ENCODE measurements at places on chromosomes 1 and 21.
A peak's percentile ranks its signal among the peaks of the same experiment; 100 is the strongest.

DNA sequence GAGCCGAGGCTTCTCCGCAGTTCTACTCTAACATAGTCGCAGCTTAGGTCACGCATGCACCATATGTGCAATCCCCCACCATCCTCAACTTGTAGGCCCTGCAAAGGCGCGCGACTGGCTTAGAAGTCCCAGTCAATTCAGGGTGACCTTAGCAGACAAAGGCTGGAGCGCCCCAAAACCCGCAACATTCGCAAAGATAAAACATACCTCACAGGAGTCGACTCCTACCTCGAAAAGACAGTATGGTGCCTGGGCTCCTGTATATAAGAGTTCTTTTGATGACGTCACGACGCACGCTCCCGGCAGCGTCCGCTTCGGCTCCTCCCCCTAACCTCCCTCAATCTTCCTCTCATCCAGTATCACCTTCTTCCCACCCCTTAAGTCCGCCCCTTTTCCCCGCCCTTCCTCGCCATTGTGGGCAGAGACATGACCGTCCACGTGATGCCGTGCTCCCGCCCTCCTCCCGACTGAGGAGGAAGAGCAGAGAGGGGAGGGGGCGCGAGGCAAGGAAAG, at the start of gene GAS5:
Gene GAS5 (minus strand): TSS at position 237 of the 513 bp plus-strand sequence.
- DNase-seq, result peak; percentile 100

DNA sequence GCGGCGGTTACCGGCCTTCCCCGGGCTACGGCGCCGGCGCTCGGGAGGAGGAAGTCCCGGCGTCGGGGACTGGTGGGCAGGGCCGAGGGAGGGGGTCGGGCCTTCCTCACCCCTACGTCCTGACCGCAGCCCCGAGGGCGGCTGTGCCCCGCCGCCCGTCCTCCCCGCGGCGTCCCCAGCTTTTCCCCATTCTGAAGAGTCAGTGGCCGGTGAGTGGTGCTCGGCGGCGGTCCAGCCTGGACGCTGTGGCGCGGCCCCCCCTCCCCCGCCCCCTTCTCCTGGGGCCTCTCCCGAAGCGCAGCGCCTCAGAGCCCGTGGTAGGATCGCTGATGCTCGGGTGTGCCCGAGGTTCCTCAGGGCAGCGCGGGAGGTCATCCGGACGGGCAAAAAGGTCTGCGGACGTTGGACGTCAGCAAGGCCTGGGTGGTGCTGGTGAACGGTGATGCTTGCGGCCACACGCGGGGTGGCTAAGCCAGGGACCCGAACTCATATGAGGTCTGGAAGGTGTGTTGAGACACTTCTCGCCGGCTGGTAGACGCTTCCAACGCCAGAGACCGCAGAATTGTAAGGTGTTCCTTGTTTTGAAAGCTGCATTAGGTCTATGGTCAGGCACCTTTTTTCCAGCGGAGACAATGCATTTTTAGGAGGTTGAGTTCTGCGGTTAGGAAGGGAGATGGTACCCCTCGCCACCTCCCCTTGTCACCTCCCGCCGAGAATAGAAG, 725 bp downstream of the SLC25A33 start:
- peak; percentile 74 for DNase-seq

DNA sequence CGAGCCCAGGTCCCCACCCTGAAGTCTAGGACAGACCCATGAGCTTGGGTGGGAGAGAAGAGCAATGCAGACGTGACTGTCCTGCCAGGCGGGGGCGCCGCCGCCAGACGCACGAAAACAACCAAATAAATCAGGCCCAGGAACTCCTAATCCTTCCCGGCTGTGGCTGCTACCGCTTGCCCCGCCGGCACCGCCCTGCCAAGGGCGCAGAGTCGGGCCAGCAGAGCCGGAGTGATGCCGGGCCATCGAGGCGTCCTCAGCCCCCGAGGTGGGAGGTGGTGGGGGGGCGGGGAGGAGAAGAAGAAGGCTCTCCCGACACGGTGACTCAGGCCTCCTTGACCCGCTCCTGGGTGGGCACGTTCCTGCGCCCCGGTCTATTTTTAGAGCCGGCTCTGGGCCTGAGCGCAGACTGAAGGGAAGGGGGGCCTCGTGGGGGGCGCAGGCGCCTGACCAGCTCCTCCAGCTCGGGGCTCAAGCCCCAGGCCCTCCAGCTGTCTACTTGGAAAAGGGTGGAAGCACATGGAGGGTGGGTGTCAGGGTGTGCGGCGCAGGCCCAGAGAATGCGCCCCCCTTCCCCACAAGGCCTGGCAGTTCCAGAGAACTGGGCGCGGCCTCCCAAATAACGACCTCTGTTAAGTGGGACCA, 10.7 kb upstream of the COL16A1 start:
- peak; percentile 77 for DNase-seq

DNA sequence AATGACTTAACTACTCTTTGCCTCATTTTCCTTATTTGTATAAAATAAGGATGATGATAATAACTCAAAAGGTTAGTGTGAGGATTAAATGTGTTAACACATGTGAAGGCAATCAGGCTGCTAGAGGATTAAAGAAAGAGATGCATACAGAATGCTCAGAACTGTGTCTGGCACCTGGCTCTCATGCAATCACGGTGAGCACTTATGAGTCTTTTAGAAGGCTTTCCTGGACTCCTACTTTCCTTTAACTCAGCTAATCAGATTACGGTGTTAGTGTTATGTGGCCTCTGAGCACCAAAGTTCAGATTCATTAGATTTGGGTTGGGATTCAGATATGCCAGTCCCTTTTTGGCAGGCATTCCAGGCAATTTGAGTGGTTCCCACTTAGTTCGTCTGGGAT, 311.6 kb upstream of the USP24 start:
- DNase-seq, result no peak

GRCh38 chr1:243733670-243734307, 116.3 kb downstream of the AKT3 start:
- no peak for DNase-seq

- no peak for DNase-seq
These were observed 255.8 kb downstream of the RHOU start for GRCh38 chr1:228990906-228991569.

DNA sequence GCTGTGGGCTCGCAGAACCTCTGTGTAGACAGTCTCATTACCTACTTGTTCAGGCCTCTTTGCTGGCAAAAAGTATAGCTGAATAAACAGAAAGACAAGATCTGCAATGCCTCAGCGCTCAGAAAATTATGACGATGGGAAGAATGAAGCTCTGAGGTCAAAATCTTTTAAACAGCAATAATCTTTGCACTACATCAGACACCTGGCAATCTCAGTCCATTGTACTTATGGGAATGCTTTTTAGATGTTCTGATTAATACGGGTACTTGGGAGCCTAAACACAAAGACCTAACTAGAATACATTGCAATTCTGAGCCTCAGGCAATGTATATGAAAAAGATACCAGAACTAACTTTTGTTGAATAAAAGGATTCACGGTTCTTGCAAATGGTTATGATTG, 410.7 kb downstream of the SMYD3 start:
- no peak for DNase-seq

- peak; percentile 62 for DNase-seq
These were observed 22.0 kb downstream of the THAP3 start for GRCh38 chr1:6646499-6647148.

DNA sequence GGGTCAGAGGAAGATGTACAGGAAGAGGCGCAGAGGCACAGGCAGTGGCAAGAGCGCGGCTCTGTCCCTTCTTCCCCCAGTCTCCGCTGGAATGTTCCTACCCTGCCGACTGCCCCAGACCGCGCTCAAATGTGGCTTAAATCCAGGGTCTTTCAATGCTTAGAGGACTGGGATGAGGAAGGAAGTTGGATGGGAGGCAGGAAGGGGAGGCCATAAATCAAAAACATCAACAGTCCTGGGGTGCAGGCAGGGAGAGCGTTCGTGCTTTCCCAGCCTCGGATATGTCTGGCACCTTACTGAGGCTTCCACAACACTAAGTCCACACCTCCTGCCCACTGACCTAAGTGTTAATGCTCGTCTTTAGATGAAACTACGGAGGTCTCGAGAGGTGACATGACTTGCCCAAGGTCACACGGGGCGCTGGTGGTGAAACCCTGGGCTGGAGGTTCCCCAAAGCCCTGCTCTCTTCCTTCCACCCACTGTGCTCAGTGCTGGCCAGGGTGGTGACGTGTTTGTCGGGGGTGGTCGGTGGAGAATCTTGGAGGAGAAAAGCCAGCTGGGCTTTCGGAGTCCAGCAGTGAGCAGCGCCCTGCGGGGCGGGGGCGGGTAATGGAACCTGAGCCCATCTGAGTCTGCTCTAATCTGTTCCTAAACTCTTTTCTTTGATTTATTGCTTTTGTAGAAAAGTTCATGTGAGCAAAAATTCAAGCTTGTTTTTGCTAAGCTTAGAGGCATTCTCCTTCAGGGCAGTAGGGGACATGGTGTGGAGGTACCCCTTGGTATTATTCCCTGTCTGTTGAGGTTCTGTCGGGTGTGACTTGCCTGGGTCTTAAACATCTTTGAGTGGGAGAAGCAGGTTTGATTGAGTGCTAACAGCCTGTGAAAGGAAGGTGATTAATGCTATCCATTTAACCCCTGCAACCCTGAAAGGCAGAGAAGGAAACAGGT, 708 bp downstream of the CDA start:
- no peak for DNase-seq

DNA sequence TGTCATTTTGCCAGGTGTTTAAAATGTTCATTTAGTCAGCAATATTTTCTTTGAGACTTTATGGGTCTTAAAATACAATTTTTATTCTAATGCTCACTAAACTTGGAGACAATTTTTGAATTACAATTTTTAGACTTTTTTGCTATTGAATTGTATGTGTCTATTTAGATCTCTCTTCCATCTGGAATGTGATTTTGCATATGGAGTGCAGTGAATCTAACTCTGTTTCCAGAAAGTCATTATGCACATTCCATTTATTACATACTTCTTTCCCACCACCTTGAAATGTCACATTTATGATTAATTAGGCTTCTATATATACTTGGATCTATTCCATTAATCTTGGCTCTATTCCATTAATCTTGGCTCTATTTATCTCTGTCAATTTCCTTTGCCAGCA, 5.6 kb upstream of the TSPEAR start:
- no peak for DNase-seq

DNA sequence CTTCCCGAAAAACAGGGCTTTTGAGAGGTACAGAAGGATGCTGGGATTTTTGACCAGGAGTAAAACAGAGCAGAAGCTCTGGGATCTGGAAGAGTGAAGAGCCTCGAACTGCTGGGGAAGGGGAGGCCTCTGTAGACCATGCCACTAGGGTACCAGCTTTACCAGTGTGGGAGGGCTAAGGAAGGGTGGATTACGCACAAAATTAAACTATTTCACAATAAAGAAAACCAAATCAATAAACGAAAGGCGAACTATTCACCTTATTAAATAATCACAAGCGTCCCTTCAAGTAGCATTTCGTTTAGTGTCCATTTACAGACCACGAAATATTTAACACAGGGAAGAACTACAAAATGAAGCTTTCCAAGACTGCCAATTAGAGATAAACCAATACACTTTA, 723 bp downstream of the CZIB start:
- no peak for DNase-seq

DNA sequence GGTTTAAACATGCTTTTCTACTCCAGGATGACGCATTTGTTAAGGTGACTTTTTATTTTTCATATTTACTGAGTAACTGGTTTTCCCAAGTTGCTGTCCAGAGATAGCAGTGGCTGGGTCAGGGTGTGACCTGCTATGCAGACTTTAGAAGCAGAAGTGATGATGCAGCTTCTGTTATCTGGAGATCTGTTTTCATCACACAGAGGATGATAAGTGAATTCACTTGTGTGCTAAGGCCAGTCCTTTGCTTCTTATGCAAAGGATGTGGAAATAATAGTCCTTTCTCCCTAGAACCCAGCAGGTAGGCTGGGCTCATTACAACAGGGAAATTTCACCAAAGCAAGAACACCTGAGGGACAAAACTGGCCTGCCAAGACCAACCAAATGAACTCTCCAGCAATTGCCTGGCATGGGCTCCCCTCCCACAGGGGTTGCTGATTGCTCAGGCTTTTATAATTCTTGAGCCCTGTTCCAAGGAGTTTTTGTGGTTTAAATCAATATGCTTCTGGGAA, 97.8 kb upstream of the LPGAT1 start:
- no peak for DNase-seq

GRCh38 chr1:15027515-15027986, 126.0 kb upstream of the TMEM51 start:
- peak; percentile 49 for DNase-seq

DNA sequence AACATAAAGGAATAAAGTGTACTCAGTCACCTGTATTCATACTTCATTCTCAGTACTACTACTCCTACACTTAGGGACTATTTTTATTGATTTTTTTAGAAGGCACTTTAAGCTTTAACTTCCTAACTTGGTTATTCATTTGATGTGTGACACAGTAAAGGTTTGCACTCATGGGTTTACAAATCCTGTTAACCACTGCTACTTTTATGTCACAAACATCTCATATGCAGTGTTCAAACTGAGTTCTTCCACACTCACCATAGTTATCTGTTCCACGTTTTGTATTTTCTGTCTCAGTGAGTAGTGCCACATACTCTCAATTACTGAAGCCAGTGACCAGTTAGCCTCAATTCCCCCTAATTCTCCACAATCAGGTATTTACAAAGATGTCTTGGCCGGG, 33.2 kb downstream of the RCOR3 start:
- no peak for DNase-seq

DNA sequence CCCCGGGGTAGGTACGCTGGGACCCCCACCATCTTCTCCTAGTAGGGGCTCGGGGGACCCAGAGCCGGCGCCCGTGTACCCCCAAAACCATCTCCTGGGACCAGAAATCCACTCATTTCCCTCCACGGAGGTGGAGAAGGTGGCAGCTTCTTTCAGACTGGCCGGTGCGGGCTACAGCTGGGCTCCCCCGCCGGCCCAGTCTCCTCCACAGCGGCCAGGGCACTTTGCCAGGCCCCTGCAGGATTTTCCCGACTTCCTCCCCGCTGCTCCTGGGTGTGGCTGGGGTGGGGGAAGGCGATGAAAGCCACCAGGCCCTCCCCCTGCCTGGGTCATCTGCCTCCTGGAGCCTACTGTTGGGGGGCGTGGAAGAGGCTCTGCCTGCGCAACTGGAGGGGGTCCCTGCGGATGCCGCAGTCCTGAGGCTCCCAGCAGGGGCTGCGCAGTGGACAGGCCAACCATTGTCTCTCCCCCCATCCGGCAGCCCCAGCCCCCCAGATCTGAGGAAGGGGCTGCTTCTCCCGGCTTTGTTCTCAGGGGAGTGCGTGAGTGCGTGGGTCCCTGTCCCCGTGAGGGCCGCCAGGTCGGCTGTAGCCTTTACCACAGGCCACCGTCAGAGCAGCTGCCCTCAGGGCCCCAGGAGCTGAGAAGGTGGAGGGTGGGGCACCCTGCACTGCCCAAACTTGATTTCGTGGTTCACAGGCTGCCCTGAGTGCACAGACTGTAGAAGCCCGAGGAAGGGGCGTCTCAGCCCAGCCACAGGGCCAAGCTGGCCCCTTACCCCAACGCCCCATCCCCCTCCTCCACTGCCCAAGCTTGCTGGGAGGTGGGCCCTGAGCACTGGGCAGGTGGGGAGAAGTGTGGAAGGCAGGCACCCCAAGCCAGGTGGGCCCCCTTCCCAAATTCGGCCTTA, 1.3 kb downstream of the AGRN start:
- peak; percentile 88 for DNase-seq

DNA sequence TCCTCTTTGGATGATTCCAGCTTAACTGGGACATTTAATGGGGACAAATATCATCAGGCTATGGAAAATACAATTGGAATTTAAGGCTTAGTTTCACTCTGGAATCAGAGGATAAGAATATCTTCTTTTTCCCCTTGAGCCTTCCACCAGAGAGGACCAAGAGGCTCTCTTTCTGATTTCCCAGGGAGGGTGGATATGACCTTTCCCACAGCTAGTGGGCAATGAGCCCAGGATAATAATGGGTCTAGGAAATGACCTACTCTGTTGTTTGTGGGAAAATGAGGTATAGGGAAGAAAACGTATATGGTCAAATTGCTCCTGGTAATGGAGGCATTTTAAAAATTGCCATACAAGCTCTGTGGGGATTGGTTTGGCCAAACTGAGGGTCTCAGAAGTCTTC, 1.9 kb downstream of the OR6Y1 start:
- no peak for DNase-seq

- DNase-seq, result no peak
These were observed 24.0 kb downstream of the RGS7 start for GRCh38 chr1:241332987-241333386.

All from ELR (cell line).